ENCODE measurements at places on chromosomes 11 and 22.

GRCh38 chr11:100769617-100770016, 82.5 kb downstream of the ARHGAP42 start:
- DNase-seq = no peak

DNA sequence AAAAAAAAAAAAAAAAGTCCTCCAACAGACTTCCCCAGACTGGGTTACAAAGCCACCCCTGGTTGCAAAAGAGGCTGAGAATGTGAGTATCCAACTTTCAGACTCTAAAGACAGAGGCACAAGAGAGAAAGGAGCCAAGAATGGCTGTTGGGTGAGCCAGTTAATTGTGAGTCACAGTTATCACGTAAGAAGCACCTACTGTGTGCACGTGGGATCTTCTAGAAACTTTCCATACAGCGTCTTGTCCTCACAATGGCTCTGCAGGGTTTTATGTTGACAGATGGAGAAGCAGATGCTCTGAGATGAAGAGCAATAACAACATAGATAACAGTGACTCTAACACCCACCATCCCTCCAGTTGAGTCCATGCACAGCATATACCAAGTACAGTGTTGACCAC, 41.0 kb downstream of the CD82 start:
- no peak for DNase-seq

DNA sequence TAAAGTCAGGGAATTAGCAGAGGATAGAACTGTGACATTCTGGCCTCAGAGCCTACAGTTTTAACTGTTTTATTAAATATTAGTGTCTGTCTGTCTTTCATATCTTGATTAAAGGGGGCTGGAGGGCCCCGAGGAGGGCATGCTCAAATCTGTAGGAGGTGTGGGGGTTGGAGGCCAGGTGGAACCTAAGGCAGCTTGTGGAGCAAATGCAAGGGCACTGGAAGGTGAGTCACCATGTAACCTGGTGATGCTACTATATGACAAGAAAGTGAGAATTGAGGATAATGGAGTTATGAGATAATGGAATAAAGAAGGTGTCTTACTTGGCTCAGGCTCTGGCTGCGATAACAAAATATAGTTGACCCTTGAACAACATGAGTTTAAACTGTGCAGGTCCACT, 27.3 kb upstream of the TMEM86A start:
- no peak for DNase-seq

DNA sequence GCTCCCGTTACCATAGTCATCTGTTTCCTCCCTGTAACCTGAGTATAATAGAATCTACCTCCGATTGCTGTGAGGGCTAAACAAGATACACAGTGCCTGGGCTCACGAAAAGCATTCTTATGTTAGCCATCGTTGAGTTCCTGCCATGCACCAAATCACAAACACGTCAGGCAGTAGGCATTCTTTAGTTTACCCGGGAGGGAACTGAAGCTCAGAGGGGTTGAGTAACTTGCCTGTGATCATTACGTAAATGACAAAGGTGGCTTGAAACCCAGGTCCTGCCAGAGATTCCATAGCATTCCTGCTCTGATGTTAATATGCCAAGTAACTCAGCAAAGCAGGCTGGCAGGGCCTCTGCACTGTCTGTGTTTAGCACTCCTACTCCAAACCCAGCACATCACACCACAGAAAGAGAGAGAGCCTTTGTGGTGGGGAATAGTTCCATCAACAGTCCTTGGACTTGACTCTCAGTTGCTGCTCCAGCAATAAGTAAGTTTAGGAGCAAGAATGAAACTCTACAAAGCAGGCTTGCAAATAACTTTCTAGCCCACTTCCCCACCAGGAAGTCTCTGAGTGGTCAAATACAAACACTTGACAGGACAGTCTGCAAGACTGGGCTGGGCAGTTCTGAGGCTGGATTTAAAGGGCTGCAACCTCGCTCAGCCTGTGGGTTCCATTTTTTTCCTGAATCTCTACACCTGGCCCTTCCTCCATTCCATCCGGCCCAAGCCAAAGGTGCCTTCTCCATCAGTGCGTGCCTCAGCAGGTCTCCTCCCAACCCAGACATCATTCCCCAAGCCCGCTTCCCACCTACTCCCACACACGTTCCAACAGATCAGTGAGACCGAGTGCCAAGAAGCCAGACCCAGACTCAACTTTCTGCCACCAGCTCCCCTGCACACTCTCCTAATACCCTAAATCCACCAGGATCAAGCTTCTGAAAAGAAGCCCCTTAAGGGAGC, 1.1 kb downstream of the SCN2B start:
- peak; percentile 67 for DNase-seq

GRCh38 chr11:65416841-65417701, 5.5 kb upstream of the NEAT1 start:
- peak; percentile 27 for DNase-seq

DNA sequence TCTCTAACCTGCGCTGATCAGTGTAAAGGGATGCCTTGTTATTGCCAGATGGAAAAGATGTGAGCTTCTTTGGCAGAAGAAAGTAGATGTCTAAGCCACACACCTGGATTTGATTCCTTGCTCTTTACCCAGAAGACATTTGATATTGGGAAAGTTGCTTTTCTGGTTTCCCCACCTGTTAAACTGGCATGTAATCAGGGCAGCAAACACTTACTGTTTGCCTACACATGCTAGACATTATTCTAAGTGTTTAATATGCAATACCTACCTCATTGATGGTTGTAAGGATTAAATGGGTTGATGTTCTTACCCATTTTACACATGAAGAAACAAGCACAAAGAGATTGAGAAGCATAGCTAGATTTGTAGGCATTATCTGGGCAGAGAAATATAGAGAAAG, 16.6 kb downstream of the ASRGL1 start:
- DNase-seq = no peak

- DNase-seq = no peak
These were observed 56.3 kb downstream of the KREMEN1 start for GRCh38 chr22:29128891-29129807.

GRCh38 chr11:110519796-110520195, 90.0 kb downstream of the FDX1 start:
- DNase-seq = no peak

Data from MCF 10A (cell line).